Thymus (tissue), 14 donors: ENCODE measurements at places on chromosomes 5 and 9.

- DNase-seq, result no peak
Observed at GRCh38 chr5:27315363-27316270, 277.2 kb upstream of the CDH9 start.

GRCh38 chr5:115325296-115325959, 29.0 kb upstream of the CCDC112 start:
- no peak for DNase-seq

DNA sequence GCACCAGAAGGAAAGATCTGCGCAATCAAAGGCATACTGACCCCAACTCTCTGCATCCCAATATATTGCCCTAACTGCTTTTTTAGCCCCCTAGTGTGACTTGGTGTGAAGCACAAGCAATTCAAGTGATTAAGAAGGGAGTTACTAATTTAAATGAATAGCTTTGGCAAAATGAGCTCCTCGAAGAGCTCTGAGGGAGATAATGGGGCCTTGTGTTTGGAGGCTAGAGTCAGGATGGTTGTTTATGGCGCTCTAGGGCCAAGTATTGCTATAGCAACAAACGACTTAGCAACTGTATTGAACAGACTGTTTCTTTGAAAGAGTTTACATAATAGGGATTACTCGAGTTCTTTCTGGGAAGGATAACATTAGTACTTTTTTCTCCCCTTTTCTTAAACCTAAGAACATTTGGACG, 11.5 kb upstream of the C5orf58 start:
- DNase-seq, result no peak

DNA sequence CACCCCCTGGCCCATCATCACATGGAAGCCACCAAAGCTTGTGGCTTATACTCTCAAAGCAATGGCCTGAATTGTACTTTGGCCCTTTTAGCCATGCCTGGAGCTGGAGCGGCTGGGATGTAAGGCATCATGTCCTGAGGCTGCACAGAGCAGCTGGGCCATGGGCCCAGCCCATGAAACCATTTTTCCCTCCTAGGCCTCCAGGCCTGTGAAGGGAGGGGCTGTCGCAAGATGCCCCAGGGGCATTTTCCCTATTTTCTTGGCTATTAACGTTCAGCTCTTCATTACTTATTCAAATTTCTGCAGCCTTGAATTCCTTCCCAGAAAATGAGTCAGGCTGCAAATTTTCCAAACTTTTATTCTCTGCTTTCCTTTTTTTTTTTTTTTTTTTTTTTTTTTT, 27.7 kb downstream of the FST start:
- no peak for DNase-seq

- no peak for DNase-seq
Observed at GRCh38 chr5:140043508-140043872, 391 bp upstream of the NRG2 start.

DNA sequence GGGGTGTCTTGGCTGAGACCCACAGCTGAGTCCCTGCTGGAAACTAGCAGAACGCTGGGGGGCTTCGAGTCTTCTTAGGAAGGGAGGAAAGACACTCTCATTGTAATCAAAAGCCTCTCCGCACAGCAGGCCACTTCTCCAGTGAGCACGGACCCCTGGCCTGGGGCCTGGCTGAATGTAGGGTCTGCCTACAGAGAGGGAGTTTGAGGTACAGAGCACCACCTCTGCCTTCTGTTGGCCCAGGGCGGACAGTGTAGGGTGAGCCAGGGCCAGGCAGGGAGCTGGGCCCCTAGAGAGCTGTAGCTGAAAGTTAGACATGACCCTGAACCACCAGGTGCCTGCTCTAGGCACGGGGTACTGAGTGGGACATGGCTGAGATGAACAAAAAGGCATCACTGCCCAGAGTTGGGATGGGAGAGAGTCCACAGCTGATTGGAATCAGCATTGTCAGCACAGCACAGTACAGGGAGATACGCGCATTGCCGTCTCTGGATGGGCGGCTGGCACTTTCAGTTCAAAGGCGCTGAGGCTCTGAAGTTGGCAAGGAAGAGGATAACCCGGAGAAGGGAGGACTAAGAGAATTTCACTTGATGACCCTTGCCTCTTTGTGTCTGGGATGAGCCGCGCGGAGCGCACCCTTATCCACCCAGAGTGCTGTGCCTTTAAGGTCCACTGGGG, 363 bp upstream of the SLC25A48 start:
- DNase-seq, result peak; percentile 6

DNA sequence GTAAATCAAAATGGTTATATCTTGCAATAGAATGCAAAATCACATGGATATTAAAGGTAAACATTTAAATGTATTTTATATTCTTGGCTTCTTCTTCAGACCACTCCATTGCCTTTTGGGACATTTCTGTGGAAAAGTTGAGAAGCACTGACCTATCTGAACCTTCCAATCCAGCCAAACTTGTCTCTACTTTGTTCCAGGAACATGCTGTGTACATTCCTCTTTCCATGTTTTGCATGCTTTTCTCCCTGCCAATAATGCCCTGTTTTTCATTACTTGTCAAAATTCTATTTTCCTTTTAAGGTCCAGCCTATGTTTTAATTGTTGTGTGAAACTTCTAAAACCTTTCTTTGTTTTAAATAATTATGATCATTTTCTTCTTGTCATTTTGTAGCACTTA, 28.3 kb downstream of the JAK2 start:
- no peak for DNase-seq
